ENCODE measurements at places on chromosomes 2 and 18.

- no peak for DNase-seq
These were observed 79.8 kb downstream of the ASB1 start for GRCh38 chr2:238506371-238507068.

DNA sequence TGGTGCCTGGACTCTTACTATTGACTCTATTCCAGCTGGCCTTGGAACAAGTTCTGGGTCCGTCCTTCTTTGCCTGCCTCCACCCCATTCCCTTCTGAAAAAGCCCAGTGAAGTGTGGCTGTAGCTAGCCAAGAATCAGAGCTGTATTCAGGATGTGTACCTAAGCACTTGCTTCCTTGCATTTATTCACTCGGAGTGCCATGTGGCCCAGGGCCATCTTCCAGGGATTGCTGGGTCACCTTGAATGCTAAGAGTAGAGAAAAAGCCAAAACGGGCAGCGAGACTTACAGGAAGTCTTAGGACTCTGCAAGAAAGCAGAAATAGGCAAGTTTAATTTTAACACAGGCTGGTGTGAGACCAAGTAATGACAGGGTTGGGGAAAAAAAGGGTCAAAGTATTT lies 4.1 kb downstream of the ITGA6 start:
- DNase-seq, result no peak

DNA sequence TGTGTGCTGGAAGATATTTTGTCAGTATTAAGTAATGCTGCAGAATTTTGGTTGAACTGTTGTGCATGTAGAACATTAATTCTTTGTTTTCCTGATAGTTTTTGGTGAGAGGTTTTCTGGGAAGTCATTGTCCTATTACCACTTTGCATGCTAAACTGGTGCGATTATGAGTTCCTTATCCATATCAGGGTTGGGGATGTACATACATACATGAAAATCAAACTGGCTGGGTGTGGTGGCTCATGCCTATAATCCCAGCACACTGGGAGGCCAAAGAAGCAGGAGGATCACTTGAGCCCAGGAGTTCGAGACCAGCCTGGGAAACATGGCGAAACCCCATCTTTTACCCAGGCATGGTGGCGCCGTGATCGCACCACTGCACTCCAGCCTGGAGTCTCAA lies 34.6 kb downstream of the ASAP2 start:
- no peak for DNase-seq

GRCh38 chr2:69188182-69188900 lies 175.4 kb downstream of the ANTXR1 start:
- no peak for DNase-seq

DNA sequence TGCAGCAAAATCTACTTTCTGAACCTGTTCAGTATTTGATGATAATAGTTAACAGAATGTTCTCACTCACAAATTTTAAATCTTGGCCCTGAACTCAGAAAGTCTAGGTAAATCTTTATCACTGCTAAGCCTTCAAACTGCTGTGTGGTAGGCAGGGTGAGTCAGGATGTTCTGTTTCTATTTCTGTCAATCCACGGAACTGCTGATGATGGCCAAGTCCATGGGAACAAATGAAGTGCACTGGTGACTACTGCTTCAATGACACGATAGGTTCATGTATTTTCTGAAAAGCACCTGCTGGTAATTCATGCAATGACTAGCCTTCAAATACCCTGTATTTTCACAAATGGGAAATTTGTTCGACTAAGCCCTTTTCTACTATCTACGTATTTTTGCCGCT lies 14.2 kb downstream of the NIFK start:
- no peak for DNase-seq

GRCh38 chr2:145807554-145807953 lies 1287.6 kb upstream of the ZEB2 start:
- no peak for DNase-seq

DNA sequence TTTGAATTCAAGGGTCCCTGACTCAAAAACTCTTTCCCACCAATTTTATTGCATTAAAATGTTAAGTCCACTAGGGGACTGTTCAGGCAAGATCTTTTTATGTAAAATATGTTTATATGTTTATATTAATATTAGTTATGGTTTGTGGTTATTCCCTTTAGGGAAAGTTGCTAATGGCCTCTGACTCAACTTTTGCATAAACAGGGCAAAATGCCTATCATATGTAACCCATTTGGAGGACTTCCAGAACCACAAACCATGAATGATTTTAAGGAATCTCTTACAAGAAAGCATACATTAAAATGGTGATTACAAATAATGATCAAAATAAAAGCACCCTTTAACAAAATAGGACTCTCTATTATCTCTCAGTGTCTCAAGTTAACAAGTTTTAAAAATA lies 1484.5 kb upstream of the ZEB2 start:
- no peak for DNase-seq

DNA sequence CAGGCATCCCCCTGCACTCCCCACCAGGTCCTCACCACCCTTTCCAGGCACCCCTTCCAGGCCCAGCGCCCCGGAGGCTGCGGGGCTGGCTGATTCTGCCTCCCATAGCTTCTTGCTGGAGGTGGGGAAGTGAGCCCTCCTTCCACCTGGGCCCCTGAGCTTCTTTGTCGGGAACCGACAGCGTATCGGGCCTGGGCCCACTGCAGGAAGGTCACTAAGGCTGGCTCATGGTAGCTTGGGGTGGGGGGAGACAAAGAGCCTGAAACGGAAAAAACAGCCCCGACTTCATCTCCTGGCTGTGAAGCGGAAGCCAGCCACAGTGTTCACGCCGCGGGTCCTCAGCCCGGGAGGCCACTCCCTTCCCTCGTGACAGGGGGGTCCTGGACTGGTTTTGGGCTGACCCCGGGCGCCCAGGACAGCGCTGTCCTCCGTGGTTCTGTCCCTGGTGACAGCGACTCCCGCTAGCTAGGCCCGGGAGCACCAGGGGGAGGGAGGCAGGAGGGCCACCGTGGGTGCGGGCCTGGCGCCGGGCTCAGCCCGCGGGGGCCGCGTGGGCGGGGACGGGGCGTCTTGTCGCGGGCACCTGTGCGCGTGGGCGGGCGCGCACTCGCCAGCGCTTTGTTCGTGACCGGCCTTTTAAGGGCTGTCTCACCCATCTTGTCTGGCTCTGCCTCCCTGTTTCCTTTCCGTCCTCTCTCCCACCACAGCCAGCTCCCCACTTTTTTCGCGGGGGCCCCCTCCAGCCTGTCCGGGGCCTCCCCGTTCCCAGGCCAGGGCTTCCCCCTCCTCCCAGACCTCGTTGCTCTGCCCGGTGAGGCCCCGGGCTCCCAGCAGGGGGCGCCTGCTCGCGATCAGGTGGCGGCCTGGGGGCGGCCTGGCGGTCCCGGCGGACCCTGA lies 64.9 kb downstream of the DNMT3A start:
- peak; percentile 59 for DNase-seq

DNA sequence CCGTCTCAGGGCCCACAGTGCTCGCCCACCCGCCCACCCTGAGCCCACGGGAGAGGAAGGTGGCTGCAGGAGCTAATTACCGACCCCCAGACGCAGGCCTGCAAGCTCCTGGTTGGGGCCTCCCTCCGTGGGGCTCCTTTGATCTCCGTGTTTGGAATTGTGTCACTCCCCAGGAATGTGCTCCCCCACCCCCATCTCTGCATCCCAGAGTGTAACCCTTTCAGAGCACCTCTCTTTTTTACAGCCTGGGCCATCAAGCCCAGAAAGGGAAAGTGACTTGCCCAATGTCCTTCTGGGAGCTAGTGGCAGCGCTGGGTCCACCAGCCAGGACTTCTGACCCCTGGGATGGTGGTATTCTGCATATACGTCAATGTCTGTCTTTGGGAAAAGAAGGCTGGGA lies 335.1 kb downstream of the CYRIA start:
- no peak for DNase-seq

GRCh38 chr2:164782323-164782722 lies 59.3 kb downstream of the COBLL1 start:
- DNase-seq, result no peak

DNA sequence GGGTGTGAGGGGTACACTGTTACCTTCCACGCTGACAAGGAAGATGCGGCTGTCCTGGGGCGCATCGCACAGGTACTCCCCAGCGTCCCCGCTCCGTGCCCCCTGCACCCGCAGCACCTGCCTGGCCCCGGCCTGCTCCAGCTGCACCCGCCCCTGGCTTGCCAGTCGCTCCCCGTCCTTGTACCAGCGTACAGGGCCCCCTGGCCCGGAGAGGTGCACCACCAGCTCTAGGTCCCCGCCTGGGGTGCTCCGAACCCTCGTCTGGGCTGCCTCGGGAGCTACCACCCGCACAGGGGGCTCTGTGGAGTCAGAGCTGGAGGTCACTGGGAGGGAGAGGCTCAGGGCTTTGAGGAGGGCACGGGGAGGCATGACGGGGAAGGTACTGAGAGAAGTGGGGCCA lies 13.5 kb downstream of the TMEM198 start:
- DNase-seq, result no peak

DNA sequence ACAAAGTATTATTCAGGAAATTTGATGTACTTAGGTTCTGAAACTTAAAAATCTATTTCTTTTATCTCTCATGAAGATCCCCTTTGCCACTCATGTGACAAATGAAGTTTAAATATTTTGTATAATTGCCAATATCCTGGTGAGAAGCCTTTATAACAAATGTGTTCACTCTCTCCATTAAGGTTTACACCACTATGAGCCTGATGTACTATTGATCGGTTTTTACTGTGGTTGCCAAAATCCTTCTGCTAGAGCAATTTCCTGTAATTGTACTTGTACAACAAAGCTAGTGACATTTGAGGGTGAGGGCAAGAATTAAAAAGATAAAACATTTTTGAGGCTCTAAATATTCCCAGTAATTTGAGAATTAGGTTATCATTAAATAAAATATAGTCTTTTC lies 222.3 kb upstream of the CDH19 start:
- no peak for DNase-seq

- no peak for DNase-seq
These were observed 551.4 kb upstream of the SLC39A10 start for GRCh38 chr2:195105581-195105980.

DNA sequence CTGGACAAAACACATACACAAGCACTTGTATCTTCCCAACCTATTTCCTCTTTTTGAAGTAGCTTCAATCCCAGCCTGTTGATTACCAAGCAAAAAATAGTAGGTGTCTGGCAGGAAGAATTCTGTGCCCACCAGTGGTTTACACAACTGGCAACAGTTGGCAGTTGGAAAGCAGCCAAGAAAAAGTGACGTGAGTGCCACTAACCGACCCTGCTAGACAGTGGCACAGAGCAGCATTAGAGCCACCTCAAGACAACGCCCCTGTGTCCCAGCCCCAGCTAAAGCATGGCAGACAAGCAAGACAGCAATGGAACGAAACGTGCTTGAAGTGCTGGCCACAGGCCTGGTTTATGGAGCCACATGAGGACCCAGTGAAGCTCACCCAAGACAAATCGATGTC lies 379.6 kb downstream of the FBXO15 start:
- no peak for DNase-seq

DNA sequence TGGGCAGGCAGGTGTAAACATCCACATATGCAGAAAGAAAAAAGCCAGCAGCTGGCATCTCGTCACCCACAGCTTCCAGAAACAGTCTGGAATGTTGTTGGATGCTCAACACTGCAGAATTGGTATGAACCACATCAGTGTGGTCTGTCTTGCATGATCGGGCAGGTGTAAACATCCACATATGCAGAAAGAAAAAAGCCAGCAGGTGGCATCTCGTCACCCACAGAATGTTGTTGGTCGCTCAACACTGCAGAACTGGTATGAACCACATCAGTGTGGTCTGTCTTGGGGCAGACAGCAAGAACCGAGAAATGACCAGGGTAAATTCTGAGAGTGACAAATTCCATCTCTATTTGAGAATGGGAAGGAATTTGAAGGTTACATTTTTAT lies 39.6 kb downstream of the DOCK10 start:
- no peak for DNase-seq

DNA sequence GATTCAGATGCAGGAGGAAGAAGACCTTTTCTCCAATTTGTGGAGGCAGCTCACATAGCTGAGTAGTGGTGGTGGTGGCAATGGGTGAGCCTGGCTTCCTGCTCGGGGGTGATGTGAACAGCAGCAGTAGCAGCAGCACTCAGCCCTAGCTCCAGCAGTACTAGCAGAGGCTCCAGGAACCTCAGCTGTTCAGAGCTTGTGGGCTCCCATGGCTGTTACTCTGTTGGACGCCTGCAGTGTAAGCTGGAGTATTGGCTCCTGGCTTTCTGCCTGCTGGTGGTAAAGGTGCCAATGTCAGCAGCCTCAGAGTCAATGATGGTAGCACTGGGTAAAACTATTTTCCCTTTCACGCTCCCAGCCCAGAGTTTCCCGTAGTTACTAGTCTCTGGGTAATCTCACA lies 3.1 kb upstream of the SEH1L start:
- no peak for DNase-seq

DNA sequence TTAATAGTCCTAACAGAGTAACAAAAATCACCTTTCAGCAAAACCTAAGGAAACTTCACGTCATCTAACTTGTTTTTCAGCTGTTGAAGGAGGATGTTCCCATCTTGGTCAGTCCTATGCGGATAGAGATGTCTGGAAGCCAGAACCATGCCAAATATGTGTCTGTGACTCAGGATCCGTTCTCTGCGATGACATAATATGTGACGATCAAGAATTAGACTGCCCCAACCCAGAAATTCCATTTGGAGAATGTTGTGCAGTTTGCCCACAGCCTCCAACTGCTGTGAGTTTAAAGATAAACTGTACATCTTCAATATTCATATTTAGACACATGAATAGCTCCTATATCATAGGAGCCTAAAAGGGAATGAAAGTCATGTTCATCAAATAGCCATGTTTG lies 10.5 kb downstream of the COL3A1 start:
- DNase-seq, result no peak

DNA sequence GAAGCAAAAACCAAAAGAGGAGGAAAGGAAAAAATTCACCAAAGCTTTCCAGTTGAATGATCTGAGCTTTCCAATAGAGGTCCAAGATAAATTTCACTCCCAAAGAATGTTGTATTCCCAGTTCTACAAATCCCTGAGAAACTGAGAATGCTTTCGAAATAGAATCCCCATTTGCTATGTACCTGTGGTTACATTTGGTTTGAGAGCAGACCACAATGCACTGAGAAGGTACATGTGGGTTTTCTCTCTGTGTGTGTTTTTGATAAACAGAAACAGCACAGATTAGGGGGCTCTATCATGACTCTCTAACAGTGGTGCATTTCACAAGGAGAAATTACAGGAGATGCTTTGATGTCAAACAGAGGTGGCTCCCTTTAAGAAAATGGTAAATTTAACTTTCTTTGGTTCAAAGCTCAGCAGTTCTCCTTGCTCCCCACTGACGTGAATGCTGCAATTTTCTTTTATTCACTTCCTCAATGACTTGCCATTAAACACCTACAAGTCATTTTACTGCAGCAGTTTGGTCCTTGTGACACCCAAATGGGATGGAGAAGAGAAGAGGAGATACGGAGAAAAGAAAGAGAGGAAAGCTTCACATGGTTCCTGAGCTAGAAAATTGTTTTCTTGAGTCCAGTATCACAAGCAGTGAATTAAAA lies 108.7 kb downstream of the EPHA4 start:
- no peak for DNase-seq

GRCh38 chr2:45993476-45993991 lies 303.7 kb upstream of the EPAS1 start:
- peak; percentile 6 for DNase-seq

- no peak for DNase-seq
These were observed 414.9 kb downstream of the PLCL1 start for GRCh38 chr2:198219292-198219691.

GRCh38 chr2:54572262-54572635 lies 116.1 kb downstream of the SPTBN1 start:
- no peak for DNase-seq

- DNase-seq, result no peak
These were observed 39.6 kb downstream of the RTTN start for GRCh38 chr18:70165936-70166335.

Measured in stimulated activated CD4-positive, alpha-beta T cell treated with anti-CD3 and anti-CD28 coated beads, Interleukin-15, amount 100 ng/mL, for 1 hour (primary cell).